HFFc6 (cell line): ENCODE measurements at places on chromosomes 1 and 21. TPM values are rescaled to one million over a fixed set of nuclear protein-coding genes. Genes with fewer than 3 reads are reported as not detected.

Gene AUNIP
- total RNA-seq = 1.7 to 3.6 TPM (median 3.3 TPM) in 3 replicates

DNA sequence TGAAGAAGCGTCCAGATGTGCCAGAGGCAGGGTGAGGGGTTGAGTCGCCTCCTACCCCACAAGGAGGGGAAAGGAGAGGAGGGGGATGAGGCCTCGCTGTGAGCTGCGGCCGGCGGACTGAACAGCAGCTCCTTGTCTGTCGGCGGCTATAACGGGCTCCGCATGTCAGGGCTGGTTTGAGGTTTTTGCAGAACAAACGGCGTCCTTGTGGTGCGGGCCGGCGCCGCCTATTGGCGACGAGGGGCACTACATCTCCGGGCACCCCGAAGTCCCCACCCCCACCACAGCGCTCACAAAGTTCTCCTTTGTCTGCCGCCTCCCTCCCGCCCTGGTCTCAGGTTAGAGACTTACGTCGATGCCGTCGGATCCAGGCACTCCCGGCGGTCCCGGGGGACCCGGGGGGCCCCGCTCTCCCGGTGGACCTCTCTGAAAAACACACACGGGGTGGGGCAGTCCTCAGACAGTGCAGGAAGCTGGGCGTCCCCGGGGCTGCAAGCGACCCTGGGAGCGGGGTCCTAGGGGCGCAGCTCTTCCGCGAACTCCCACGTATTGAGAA lies 1.8 kb downstream of the COL9A2 start:
- peaks cover 32% of the 10 kb centered on the region for H3K27me3 ChIP-seq
- H3K4me3 ChIP-seq = peak overlapping the region; percentile 78
- DNase-seq = peak; percentile 66
- peaks cover 27% of the 10 kb centered on the region for H3K4me1 ChIP-seq
- no peaks in the 10 kb centered on the region for H3K36me3 ChIP-seq
- no peak overlapping the region for H3K27ac ChIP-seq

Gene SMPDL3B
- not detected in 3 replicates for total RNA-seq

GRCh38 chr1:23556635-23557470 lies 2.4 kb downstream of the ID3 start:
- peaks cover 64% of the 10 kb centered on the region for H3K4me1 ChIP-seq
- H3K27me3 ChIP-seq = peaks cover 64% of the 10 kb centered on the region
- peak; percentile 74 for DNase-seq
- H3K36me3 ChIP-seq = peaks cover 29% of the 10 kb centered on the region

GRCh38 chr1:61724506-61724812 lies 482 bp downstream of the TM2D1 start:
- H3K4me3 ChIP-seq = peak overlapping the region; percentile 96
- DNase-seq = no peak
- peaks cover 29% of the 10 kb centered on the region for H3K4me1 ChIP-seq
- H3K36me3 ChIP-seq = peaks cover 15% of the 10 kb centered on the region
- no peaks in the 10 kb centered on the region; the same call in 1 of the 2 replicates for H3K27me3 ChIP-seq

GRCh38 chr1:41387667-41388091 lies 26.4 kb downstream of the FOXO6 start:
- H3K4me3 ChIP-seq = no peak overlapping the region
- no peaks in the 10 kb centered on the region for H3K36me3 ChIP-seq
- peaks cover 53% of the 10 kb centered on the region for H3K27me3 ChIP-seq
- H3K27ac ChIP-seq = no peak overlapping the region
- peaks cover 10% of the 10 kb centered on the region; the same call in 1 of the 2 replicates for H3K4me1 ChIP-seq

Gene OR2L13
- total RNA-seq = not detected in 3 replicates

- no peaks in the 10 kb centered on the region for H3K27me3 ChIP-seq
- no peak overlapping the region for H3K4me3 ChIP-seq
- no peak overlapping the region for H3K27ac ChIP-seq
Measured at GRCh38 chr1:62045574-62045973, 149.1 kb upstream of the L1TD1 start.

DNA sequence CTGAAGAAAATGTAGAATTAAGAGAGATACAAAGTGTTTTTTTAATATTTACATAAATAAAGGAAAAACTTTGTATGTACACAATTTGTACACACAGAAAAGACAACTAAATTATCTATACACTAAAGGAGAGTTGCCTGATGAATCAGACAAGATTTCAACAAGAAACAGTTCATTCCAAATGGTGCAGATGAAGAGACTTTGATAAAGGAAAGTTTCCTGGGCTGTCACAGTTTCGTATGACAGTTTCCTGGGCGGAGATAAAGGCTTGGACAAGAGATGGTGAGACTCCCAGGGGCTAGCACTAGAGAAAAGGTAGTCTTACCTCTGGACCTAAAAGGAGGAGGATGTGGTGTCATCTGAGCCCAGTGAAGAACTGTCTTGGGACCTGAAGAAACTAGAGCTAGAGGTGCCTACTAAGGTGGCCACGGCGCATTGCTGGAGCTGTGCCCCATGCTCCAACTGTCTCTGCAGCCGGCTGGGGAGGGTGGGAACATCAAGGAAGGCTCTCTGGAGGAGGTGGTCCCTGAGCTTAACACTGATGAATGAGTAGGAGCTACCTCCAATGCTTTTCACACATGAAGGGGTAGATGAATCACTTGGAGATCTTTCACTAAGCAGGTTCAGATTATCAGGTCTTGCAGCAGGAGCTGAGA lies 32.2 kb downstream of the ETS2 start:
- peaks cover 5% of the 10 kb centered on the region for H3K27me3 ChIP-seq
- H3K4me1 ChIP-seq = peaks cover 40% of the 10 kb centered on the region
- H3K36me3 ChIP-seq = no peaks in the 10 kb centered on the region
- DNase-seq = no peak
- no peak overlapping the region; the same call in 1 of the 2 replicates for H3K4me3 ChIP-seq

DNA sequence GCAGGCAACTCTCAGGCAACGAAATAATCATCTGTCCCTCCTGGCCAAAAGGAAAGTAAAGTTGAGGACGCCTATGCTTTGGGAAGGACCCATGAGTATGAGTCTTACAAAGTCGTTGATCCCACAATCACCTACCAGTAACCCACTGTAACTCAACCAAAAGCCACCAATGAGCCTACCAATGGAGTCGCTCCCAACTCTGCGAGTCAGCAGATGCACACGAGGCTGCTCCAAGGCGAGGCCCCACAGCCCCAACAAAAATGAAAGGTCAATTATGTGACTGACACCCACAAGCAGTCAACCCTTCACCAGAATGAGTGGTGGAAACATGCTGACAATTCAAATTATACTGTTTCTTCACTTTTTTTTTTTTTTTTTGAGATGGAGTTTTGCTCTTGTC lies 12.0 kb downstream of the SETD4 start:
- no peaks in the 10 kb centered on the region; the same call in 1 of the 2 replicates for H3K27me3 ChIP-seq
- no peak for DNase-seq
- H3K36me3 ChIP-seq = peaks cover 42% of the 10 kb centered on the region

Gene LY9
- not detected in 3 replicates for total RNA-seq

Gene PTGFR
- total RNA-seq = 11.0 to 19.3 TPM (median 11.5 TPM) in 3 replicates

Gene AMY2B
- 0.34 to 1.2 TPM (median 0.92 TPM) in 3 replicates for total RNA-seq

- DNase-seq = no peak
- H3K36me3 ChIP-seq = no peaks in the 10 kb centered on the region
- H3K4me1 ChIP-seq = no peaks in the 10 kb centered on the region
- H3K4me3 ChIP-seq = no peak within 1 kb of the TSS
Measured at GRCh38 chr1:18630511-18631495, at the start of gene PAX7. TSS of gene PAX7 (plus strand) at chr1:18630846. CDS start at chr1:18631604, 758 bp downstream.

Gene CLDN17
- not detected in 3 replicates for total RNA-seq

DNA sequence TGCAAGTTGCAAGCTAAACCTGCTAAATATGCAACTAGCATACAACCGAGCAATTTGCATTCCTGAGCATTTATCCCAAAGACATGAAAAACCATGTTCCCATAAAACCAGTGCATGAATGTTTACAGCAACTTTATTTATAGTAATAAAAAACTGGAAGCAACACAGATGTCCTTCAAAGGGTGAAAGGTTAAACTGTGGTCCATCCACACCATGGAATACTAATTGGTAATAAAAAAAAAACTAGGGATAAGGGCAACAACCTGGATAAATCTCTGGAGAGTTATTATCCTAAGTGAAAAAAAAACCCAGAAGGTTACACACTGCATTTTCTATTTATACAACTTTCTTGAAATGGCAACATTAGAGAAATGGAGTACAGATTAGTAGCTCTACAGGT lies 474.1 kb downstream of the SMYD3 start:
- peaks cover 6% of the 10 kb centered on the region for H3K36me3 ChIP-seq
- no peak for DNase-seq
- no peaks in the 10 kb centered on the region for H3K27me3 ChIP-seq
- H3K27ac ChIP-seq = no peak overlapping the region
- peaks cover 26% of the 10 kb centered on the region for H3K4me1 ChIP-seq

DNA sequence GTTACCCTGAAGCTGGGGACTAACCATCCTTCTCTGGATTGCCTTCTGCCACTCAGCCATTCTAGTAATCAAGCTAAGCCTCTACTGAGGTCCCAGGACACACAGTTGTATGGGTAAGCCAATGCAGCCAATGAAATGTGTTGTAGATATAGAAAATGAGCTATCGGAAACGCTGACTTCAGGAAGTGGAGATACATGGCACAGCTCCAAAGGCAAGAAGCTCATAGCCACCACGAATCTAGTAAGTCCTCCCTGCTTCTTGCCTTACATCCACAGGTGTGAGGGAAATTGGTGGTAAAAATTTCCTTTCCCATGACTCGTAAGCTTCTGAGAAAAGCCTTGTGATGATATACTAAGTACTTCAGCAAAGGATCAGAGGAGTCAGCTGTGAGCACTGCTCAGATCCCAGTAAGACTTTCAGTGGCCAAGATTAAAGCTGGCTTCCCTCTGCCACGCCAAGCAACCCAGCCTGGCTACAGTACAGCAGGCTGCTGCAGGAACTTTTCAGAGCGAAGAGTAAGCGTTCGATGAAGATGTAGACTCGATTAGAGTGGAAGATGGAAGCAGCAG lies 117.7 kb downstream of the SIM2 start:
- no peaks in the 10 kb centered on the region; the same call in 1 of the 2 replicates for H3K36me3 ChIP-seq
- no peak overlapping the region for H3K27ac ChIP-seq
- H3K27me3 ChIP-seq = no peaks in the 10 kb centered on the region; the same call in 1 of the 2 replicates

DNA sequence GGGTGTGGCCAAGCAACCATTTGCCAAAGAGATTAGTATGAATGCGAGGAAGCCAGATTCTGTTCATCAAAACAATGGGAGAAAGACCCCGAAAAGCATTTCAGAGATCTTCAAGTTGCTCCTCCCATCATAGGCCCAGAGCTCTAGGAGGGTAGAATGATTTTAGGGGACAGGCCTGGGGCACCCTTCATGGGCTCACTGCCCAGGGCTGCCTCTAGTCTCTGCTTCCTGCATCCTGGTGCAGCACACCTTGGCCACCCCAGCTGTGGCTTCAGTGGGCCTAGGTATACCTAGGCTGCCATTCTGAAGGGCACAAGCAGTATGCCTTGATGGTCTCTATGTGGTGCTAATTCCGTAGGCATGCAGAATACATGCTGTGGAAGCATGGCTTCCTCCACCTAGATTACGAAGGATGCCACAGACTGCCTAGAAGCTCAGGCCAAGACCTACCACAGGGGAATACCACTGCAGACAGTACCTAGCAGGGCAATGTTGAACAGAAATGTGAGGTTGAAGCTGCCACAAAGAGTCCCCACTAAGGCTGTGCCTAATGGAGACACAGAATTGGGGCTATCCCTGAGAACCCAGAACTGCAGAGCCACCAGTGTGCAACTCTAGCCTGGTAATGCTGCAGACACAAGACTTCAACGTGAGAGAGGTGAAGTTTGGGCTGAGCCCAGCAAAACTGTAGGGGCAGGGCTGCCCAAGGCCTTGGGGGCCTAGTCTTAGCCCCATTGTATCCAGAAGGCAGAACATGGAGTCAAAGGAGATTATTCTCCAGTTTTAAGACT lies 158.8 kb downstream of the CLIC6 start:
- peaks cover 43% of the 10 kb centered on the region for H3K4me1 ChIP-seq
- peaks cover 86% of the 10 kb centered on the region for H3K36me3 ChIP-seq
- H3K27ac ChIP-seq = peak overlapping the region; percentile 28; the same call in 1 of the 2 replicates
- peaks cover 3% of the 10 kb centered on the region; the same call in 1 of the 2 replicates for H3K27me3 ChIP-seq
- no peak for DNase-seq

Gene KPRP
- not detected in 3 replicates for total RNA-seq

- H3K4me3 ChIP-seq = no peak overlapping the region
- no peak overlapping the region for H3K27ac ChIP-seq
- no peak for DNase-seq
- H3K36me3 ChIP-seq = peaks cover 30% of the 10 kb centered on the region
- no peaks in the 10 kb centered on the region for H3K4me1 ChIP-seq
Measured at GRCh38 chr1:225851805-225852204, 30.4 kb downstream of the TMEM63A start.

DNA sequence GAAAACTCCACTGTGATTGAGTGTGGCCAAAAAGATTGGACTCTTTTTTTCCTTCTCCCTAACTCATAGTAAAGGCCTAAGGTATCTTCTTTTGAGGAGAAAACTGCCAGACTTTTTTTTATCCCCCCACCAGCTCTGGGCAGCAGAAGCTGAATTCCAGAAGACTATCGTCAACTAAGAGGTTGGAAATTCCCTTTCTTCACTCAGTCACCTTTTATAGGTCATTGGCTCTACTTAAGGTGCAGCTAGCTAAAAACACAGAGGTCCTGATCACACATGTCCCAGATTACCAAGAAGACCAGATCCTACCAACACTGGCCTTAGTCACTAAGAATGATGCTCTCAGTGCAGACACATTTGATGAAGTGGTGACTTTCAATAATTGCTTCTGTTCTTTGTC lies 1441.2 kb downstream of the PLA2G4A start:
- no peak overlapping the region for H3K27ac ChIP-seq
- no peaks in the 10 kb centered on the region for H3K36me3 ChIP-seq
- DNase-seq = no peak
- H3K27me3 ChIP-seq = no peaks in the 10 kb centered on the region; the same call in 1 of the 2 replicates
- H3K4me1 ChIP-seq = no peaks in the 10 kb centered on the region
- no peak overlapping the region for H3K4me3 ChIP-seq

Gene SLAMF8
- 0.39 and 0.54 TPM in 2 replicates for total RNA-seq

GRCh38 chr1:206768472-206769303 lies 1.9 kb upstream of the IL19 start:
- no peaks in the 10 kb centered on the region for H3K36me3 ChIP-seq
- H3K27ac ChIP-seq = no peak overlapping the region
- no peak overlapping the region for H3K4me3 ChIP-seq
- H3K27me3 ChIP-seq = peaks cover 33% of the 10 kb centered on the region
- no peak for DNase-seq

Gene LAMC1
- 352 and 428 TPM in 2 replicates for total RNA-seq

Gene KRTAP19-1
- not detected in 3 replicates for total RNA-seq

Gene GABPB2
- 11.5 and 12.2 TPM in 2 replicates for total RNA-seq

Gene AHCTF1
- total RNA-seq = 23.7 and 30.1 TPM in 2 replicates

Gene RNU1-2
- total RNA-seq = 1,140 to 1,455 TPM (median 1,191 TPM) in 3 replicates

DNA sequence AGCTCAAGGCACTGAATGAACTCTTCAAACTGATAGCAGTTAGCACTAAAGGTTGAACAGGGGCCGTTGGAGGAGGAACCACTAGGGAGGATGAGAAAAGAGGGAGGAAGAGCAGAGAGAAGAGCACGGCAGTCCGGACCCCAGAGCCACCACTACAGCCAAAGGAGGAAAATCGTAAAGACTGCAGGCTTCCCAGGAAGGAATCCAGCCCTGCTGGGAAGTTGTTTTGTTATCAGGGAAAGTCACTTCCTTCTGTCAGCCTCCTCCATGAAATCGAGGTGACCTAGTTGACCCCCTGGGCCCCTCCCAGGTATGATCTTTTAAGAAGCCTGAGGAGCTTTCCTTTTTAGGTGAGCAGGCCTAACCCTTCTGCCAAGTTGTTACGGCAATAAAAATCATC lies 88.2 kb downstream of the PBX1 start:
- H3K27ac ChIP-seq = no peak overlapping the region
- no peak overlapping the region for H3K4me3 ChIP-seq
- peaks cover 38% of the 10 kb centered on the region for H3K4me1 ChIP-seq
- no peaks in the 10 kb centered on the region; the same call in none of the 2 replicates for H3K27me3 ChIP-seq
- DNase-seq = no peak

- H3K27me3 ChIP-seq = peaks cover 36% of the 10 kb centered on the region
- H3K4me1 ChIP-seq = peaks cover 14% of the 10 kb centered on the region
- no peak overlapping the region for H3K4me3 ChIP-seq
- H3K27ac ChIP-seq = no peak overlapping the region
- H3K36me3 ChIP-seq = no peaks in the 10 kb centered on the region
Measured at GRCh38 chr1:203284411-203285123, 20.8 kb upstream of the BTG2 start.
